ENCODE measurements at places on chromosomes 16 and 17.

DNA sequence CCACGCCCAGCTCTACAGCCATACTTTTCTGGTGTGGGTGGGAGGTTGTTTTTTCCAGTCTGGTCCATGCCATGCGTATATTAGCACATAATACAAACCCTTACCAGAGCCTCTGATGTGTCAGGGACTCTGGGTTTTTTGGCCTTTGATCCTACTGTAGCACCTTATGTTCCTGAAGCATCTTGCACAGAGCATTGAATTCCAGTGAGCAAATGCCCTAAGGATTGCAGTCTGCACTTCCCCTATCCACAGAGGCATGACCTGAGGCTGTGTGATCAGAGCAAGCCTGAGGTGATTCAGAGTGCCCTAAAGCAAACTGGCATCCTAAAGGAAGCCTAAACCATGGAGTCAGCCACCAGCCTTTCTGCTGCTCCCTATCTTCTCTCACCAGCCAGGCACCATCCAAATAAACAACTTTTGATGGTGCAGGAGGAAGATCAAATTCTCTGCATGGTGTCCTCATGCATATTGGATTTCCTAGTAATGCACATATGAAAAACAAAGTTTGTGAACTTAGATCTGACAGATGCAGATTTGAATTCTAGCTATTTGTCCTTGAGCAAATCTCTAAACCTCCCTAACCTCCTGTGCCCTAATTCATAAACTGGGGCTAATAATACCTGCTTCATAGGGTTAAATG, 41.2 kb upstream of the HAS3 start:
- DNase-seq, result no peak

DNA sequence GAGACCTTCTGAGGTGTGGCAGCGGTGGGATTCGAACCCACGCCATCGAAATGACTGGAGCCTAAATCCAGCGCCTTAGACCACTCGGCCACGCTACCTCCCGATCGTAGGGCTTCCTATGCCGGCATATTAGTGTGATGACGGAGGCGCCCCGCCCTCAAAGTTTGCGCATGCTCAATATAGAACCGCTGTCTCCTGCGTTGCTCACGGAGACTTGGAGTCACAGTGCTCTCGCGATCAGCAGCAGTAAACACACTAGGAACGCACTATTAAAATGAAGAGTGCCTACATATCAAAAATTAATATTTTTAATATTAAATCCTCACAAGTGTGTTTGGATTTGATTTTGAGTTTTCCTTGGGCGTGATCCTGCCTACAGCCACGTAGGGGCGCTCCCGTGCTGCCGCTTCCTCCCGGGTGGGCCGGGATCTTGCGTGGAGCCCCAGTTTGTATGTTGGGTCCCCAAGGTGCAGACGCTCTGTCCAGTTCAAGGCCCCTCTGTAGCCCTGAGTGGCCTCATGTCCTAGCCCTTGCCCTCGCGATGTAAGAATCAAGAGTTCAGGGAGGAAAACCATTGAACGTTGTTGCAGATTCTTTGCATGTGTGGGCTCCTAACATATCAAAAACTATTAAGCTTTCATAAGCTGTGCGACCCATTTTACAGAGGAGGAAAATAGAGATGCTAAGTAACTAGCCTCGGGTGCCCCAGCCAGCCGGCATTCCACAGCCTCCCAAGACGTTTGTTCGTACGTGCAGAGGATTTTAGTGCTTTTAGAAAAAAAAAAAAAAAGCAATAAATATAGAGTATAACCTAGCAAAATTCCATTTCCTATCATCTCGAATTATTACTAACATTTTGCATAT, 10.2 kb upstream of the EEF2K start:
- DNase-seq, result peak; percentile 94

DNA sequence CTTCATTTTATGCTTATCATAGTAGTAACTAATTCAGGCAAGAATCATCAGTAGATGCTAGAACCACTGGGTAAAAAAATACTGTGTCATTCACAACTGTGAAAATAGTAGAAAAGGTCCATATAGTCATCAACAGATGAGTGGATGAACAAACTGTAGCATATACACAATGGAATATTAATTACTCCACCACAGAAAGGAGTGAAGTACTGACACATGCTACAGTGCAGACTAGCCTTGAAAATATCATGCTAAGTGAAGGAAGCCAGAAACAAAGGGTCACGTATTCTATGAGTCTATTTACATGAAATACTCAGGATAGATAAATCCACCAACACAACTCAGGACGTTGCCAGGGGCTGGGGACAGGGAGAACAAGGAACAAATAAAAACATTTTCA, 13.3 kb downstream of the USP22 start:
- no peak for DNase-seq

- DNase-seq, result no peak
Measured at GRCh38 chr17:40873801-40874200, 6.8 kb upstream of the KRT12 start.

DNA sequence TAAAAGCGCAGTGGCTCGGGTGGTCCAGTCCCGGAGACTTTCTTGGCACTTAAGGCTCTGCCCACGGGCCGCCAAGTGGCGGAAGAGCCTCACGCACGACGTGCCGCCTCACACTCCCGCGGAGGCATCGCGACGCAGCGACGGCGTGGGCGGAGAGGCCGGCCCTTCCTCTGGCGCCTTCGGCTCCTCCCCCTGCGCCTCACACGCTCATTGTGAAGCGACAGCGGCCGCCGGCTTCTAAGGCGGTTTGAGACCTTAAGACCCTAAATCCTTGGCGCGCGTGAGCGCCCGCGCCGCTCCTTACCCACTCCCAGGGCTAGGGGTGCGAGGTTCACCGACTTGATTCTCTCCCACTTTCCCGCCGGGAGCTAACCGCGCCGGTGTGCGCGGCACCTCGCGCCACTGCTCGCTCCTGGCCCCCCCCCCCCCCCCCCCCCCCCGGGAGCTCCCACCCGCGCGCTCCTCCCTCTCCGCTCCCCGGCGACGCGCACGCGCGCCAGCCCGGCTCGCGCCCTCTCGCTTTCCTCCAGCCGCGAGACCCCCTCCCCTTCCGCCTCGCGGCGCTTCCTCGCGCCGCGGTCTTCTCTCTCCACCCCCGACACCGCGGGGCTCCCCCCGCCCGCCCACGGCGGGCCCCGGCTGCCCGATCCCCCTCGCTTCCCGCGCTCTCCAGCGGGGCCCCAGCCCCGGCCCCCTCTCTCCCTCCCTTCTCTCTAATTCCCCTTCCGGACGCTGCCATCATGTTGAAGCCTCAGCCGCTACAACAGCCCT, at the start of gene ATXN2L:
ATXN2L (plus strand) TSS at position 480 of the 771 bp plus-strand sequence; CDS start at position 741, 261 bp downstream.
- peak; percentile 85 for DNase-seq

- DNase-seq, result no peak
Measured at GRCh38 chr17:142102-142661, 4.8 kb downstream of the SCGB1C2 start.

DNA sequence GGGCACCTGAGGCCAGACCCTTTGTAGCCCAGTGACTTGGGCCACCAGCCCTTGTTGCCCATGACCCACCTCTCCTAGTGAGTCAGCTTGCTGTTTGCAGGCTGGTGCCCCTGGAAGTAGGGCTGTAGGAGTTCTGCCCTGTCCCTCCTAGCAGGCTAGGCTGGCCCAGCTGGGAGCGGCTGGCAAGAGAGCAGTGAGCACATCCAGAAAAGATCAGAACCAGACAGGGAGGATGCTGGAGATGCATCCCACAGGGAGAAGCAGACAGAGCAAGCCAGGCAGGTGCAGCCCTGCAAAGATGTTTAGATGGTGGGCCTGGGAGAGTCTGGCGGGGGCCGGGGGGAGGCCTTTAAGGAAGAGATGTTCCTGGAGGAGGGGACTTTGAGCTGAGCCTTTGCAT, 2.4 kb downstream of the SLC5A10 start:
- DNase-seq, result no peak

DNA sequence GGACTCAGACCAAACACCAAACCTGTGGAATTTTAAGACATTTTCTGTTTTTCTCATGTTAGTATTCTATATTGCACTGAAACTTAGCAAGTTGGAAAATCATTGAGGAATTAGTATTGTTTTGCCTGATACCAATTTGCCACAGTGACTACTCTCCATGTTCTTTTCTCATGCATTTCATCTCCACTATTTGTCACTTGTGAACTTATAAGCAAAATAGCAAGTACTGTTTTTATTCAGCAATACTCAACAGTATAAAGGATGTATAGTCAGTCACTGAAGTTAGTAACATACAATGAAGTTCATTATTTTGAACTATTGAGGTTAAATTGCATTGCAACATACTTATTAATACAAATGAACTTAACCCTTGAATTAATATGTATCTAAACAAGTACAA, 5.8 kb upstream of the VPS35L start:
- no peak for DNase-seq

DNA sequence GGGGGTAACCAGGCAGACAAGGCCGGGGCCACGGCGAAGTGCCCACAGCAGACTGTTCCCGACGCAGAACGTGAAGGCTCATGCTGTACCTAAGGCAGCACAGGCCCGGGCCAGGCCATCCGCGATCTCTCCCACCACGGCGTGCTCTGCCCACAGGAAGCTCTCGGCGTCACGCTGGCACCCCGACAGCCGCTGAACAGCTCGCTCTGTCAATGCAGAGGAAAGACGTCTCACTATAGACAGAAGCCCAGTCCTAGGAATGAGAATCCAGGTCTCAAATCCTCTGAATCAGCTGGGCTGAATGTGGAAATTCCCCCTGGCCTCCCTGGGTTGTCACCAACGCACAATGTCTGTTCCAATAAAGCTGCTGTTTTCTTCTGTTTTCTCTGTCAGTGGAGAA, 21.4 kb downstream of the SERPINF1 start:
- no peak for DNase-seq

DNA sequence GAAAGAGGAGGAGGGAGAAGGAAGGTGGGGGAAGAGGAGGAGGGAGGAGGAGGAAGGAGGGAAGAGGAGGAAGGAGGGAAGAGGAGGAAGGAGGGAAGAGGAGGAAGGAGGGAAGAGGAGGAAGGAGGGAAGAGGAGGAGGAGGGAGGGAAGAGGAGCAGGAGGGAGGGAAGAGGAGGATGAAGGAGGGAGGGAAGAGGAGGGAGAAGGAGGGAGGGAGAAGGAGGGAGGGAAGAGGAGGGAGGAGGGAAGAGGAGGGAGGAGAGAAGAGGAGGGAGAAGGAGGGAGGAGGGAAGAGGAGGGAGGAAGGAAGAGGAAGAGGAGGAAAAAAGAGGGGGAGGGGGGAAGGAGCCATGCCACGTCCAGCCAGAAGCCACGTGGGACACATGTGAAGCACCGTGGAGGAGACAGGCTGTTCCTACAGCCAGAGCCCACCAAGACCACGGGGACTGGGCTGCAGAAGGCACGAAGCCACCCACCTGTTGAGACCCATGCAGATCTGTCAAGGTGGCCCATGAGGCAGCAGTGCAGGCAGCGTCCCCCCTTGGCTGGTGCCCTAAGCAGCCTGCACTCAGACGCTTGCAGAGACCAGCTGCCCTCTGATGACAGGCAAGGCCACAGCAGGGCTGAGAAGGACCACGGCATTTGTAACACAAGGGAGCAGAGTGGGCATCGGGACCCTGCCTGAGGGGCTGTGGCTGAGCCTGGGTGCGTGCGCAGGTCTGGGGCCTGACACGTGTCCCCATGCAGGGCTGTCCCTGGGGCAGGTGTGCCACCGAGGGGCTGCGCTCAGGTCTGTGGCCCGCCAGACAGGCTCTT, 10.3 kb downstream of the NDUFAF8 start:
- DNase-seq, result no peak

DNA sequence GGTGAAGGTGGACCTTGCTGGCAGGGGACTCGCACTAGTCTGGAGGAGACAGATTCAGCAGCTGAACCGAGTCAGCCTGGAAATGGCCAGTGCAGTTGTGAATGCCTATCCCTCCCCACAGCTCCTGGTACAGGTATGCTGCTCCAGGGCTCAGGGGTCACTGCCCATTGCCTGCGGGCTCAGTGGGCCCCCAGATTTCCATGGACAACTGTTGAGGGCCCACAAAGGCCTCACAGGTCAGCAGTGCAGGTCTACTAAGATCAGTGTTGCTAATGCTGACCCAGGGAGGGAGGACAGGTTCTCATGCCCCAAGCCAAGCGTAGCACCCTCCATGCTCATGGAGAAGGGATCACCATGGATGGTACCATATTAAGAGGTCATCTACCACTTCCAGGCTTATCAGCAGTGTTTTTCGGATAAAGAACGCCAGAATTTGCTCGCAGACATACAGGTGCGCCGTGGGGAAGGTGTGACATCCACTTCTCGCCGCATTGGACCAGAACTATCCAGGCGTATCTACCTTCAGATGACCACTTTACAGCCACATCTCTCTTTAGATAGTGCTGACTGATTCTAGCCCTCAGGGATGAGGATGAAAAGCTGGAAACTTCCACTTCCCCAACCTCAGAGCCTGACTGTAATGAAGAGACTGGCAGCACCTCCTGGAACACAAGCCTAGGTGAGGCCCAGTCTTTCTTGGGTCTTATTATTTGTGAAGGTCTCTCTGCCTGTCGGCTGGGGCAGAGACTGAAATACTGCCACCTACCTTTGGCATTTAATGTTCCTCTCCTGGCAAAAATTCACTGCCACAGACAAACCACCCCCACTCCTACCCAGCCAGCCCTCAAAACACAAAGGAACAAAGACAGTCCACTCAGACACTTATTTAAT, 7.6 kb downstream of the EME1 start:
- DNase-seq, result no peak

DNA sequence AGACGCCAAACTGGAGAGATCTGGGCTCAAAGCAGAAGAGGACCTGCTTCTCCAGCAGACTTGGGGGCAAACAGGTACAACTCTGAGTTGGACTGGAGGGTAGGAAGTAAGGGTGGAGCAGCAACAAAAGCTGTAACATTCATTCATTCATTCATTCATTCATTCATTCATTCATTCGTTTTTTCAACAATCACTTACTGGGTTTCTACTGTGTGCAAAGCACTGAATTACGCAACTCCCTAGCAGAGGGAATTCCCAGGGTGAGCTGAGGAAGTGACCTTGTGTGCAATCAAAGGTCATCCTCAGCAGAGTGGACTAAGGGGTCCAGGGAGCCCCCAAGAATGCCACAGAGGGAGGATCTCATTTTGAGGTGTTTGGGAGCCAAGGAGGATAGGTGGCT, 231.1 kb upstream of the SDK2 start:
- no peak for DNase-seq

DNA sequence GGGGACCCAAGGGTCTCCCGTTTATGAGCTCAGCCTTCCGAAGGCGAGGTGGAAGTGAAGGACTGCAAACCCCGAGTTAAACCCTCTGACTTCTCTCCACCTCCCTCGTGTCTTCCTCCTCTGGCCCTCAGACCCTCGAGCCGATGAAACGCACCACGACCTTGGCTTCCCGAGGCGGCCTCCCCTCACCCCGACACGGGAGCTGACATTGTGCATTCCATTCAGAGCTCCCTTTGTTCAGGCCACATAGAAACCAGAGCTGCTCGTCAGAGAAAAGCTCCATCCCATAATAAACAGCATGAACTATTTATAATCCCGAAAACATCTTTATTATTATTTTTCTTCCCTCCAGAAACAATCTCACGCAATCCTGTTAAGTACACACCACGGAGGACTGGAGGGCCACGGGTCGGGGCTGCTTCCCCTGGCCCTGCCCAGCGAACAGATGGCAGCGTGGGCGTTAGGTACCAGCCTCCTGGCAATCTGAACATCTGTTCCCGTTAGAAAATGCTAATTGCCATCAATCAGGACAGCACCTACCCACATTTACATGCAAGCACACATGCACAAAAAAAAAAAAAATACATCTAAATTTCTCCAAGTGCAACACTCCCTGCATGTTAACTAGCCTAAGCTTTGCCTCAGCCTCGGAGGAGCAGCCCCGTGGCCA, 145.7 kb downstream of the RBFOX3 start:
- DNase-seq, result peak; percentile 32

GRCh38 chr16:57760357-57761160, 25.0 kb downstream of the KATNB1 start:
- no peak for DNase-seq

- DNase-seq, result no peak
Measured at GRCh38 chr17:34371405-34372100, 8.5 kb upstream of the CCL1 start.

All from NCI-H1092 treated with DMSO at 0.1 percent for 48 hours (cell line).